Stimulated activated CD8-positive, alpha-beta memory T cell treated with anti-CD3 and anti-CD28 coated beads, Interleukin-7, amount 100 ng/mL, for 4 hours (primary cell): ENCODE measurements at places on chromosomes 2 and 18.

GRCh38 chr2:224041554-224041953 is 2.5 kb upstream of the SERPINE2 start:
- no peak for DNase-seq

DNA sequence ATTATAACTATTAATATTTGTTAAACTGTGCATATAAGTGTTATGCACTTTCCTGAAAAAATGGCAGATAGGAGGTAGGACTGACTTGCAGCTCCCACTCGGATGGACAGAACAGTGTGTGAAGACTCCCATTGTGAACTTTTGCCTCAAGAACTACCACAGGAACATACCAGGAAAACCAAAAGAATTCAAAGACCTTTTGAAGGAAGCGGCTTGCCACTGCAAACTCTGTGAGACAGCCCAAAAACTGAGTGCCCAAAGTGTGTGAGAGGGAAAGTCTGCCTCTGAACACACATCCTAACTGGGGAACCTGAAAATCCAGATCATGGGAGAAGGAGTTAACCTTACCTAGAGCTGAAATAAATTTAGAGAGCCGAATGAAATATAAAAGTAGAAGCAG is 171.0 kb downstream of the ZBTB7C start:
- DNase-seq: no peak

DNA sequence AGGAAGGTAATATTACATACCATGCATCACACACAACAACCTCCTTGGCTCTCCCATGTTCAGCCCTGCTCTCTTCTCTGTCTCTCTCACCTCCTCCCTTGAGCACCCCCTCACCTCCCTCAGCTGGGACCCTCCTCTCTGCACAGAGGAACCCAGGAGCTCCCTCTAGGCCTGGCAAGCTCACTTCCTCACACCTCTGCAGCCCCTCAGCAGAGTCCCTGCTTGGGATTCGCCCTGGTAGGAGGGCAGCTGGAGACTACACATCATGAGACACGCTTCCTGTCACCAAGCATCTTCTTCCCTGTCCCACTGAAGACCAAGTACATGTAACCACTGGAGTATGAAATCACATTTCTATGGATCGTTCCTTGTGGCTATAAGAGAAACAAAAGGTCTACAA is 51.0 kb downstream of the ADD2 start:
- no peak for DNase-seq

- DNase-seq: no peak
These were observed 455.1 kb downstream of the PLCL1 start for GRCh38 chr2:198259496-198259895.

GRCh38 chr2:42298132-42298531 is 62.9 kb downstream of the COX7A2L start:
- no peak for DNase-seq

DNA sequence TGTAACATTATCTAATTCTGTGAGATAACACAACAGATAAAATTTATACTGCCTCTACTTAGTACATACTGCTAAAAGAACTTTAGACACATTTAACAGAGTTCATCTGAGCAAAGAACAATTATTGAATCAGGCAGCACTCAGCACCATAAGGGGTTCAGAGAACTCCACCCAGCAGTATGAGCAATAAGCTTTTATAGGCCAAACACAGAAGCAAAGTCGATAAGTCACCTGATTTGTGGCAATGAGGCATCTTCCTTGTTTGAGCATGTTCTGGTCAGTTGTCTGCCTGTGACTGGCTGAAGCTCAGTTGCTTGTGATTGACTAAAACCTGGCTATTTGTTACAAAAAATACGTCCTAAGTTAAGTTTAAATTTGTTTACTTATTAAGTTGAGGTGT is 746.1 kb upstream of the DDX18 start:
- DNase-seq: no peak

DNA sequence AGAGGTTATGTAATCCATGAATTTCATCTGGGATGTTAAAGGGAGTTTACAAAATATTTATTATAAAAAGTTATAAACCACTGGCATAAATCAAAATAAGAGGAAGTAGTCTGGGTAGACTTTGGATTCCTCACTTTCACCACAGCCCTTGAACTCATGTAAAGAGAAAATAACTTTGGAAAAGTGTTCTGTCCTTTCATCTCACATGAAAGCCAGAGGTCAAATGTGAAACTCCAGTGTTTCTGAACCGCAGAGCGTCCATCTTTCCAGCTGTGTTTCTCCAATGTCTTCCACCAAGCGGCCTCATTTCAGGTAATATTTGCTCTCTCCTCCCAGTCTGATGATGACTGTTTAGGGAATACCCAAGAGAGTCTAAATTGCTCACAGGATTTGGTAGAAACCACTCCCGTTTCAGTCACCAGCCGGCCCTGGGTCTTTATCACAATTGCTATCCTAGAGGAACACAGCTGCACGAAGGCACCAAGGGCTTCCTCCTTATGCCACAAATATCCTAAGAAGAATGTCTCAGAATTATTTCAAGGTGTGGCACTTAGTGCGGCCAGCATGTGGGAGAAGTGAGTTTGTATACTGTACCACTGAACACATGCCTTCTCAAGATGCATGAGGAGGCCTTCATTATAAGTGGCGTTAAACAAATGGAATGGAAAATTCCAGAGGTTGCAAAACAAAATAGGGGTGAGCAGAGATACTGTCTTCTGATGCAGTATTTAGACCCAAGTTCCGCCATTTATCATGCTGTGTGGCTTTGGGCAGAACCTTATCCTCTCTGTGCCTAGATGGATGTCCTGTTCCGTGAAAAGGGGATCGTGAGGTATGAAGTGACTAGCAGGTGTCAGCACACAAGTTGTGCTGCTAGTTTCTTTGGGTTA is 63.8 kb downstream of the ACTR2 start:
- no peak for DNase-seq

- no peak for DNase-seq
These were observed 43.6 kb downstream of the CYB5A start for GRCh38 chr18:74248189-74248588.

DNA sequence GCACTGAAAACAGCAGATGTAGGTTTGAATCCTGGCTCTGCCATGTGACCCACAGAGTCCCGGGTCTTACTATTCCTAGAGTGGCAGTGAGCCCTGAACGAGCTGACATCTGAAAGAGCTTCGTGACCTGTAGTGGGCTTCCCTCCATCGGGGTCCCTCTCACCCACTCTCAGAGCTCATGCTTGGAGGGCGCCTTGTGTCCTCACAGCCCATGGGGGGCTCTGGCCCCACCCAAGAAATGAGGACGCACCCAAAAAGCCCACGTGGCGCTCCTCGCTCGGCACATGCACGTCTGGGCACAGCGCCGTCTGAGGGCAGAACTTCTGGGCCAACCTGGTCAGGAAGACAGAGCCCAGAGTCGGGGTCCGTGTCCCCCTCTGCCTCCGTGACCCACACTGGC is 23.7 kb downstream of the LBH start:
- no peak for DNase-seq

- no peak for DNase-seq
These were observed 288.3 kb upstream of the FN1 start for GRCh38 chr2:215724146-215724545.

- DNase-seq: no peak
These were observed 12.2 kb downstream of the RETSAT start for GRCh38 chr2:85342156-85342555.

GRCh38 chr2:38301969-38302702 is 74.9 kb downstream of the ATL2 start:
- no peak for DNase-seq

DNA sequence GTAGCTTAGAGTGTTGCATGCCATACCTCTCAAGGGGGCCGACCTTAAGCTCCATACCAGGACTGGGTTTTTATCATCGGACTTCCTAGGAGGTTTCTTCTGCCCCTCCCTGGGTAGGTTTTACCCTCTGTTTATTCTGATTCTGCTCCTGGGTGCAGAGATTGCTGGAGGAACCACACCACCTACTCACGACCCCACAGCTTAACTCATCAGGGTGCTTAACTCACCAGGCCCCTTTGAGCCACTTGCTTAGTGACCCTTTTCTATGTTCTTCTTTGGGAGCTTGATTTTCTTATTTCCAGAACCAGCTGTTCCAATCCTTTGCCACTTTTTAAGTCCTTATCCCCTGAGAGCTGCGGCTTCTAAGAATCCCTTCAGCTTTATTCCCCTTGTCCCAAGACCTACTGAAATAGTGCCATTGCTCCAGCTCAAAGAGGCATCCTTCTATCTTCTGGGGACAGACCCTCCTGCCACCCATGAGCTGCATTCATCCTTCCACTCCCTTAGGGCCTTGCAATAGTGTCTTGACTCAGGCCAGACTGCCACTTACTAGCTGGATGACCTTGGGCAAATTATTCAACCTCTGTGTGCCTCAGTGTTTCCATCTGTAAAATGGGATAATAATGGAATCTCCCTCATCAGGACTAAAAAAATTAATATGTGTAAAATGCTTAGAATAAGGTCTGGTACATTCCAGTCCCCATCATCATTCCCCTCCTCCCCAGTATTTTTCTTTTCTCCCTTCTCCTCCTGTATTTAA is 5.8 kb downstream of the OXER1 start:
- DNase-seq: no peak

DNA sequence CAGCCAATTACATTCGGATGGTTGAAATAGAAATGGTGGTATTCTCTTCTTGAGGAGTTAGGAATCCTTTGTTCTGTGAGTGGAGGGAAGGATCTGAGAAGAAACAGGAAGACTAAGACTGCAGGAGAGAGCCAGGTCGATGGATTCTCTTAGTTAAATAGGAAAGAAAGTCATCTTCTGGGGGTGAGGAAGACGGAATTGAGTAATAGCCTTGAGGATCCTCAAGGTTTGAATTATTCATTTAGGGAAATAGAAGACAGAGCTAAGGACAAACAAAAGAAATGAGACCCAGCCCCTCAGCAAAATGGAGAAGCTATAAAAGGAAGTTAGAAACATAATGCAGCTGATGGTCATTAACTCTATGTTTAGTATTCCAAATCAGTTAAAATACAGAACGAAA is 1.8 kb downstream of the LAPTM4A start:
- DNase-seq: no peak

DNA sequence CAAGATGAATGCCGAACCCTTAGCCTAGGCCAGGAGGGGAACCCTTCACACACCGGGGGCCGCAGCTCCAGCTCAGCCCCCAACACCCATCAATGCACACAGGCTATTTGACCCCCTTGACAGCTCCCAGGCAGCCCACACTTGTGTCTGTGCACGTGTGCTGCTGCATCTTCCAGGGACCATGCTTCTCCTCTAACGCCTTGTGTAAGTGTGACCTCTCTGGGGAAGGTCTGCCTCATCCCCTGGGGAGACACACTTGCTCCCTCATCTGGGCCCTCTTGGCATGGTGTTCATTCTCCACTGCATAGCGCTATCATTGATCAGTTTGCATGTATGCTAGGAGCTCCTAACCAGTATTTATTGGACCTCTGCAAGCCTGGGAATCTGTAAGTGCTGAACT is 120.0 kb upstream of the FHL2 start:
- no peak for DNase-seq

DNA sequence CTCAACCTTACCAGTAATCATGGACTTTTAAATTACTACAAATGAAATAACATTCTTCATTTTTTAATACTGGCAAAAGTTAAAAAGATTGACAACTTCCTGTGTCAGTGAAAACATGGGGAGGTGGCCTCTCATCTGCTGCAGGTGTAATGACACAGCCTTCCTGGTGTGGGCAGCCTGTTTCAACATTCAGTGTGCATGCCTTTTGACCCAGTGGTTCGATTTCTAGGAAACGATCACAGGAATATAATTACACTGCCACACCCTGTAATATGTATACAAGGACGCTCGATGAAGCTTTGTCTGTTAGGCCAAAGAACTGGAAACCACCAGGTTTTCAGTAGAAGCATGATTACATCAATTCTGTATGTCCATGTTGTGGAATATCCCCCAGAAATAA is 68.7 kb downstream of the MTHFD2 start:
- peak; percentile 13 for DNase-seq

GRCh38 chr2:29349316-29350030 is 234.3 kb downstream of the CLIP4 start:
- no peak for DNase-seq

DNA sequence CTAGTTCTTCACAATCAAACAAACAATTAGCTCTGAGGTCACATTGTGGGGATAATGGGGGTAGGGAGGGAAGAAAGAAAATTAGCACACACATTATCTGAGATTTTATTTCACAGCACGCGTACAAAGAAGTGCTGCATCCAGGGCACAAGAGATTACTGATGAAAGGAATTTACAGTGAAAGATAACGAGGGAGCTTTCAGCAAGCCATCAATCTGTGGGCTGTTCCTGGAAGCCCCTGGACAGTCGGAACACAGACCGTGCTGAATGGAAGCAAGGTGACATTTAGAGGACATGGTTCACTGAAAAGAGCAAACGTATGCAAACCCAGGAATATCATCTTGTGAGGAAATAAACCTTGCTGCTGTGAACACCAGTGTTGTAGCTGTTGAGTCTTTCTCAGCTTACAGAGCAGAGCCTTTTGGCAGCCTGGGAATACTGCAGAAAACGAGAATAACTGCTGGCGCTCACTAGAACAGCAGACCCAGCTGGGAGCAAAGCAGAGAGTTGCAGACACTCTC is 63.2 kb downstream of the SCG2 start:
- DNase-seq: no peak

- DNase-seq: no peak
These were observed 41.9 kb downstream of the EVA1A start for GRCh38 chr2:75518638-75519465.

DNA sequence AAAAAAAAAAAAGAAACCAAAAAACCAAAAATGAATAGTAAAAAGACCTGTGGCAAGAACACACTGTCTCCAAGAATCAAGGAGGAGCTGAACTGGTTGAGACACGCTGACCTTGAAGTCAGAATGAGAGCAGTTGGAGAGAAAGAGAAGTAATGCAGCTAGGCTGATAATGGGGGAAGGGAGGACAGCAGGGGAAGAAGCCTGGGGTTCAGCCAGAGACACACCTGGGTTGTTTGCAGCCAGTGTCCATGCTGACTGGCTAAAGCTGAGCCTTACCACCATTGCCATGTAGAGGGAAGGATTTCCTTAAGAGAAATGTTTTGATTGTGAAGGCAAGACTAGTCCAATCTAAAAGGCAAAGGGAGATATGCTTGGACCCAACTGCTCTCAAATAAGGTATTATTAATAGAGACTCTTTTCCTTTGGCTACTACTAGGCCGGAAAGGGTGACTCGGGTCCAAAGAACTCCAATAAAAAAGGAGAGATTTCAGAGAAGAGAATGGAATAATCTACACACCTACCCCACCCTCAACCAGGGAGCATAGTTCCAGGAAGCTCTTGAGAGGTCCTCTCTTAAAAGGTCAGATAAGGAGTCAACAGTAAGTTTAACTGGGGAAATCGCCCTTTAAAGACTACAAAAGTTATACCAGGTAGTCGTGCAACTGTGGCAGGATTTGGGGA is 25.2 kb upstream of the REL start:
- DNase-seq: no peak

GRCh38 chr2:36797324-36798070 is 101.0 kb downstream of the VIT start:
- no peak for DNase-seq
